ENCODE measurements at places on chromosomes 1 and 21.

- H3K4me1 ChIP-seq, result peaks cover 17% of the 10 kb centered on the region
- no peak for DNase-seq
- H3K4me3 ChIP-seq, result peak overlapping the region; percentile 83
- no peaks in the 10 kb centered on the region for H3K36me3 ChIP-seq
- no peak overlapping the region for H3K27ac ChIP-seq
These were observed 1.4 kb downstream of the LHX4 start for GRCh38 chr1:180231506-180231921.

- no peak overlapping the region for H3K27ac ChIP-seq
- DNase-seq, result no peak
- peaks cover 4% of the 10 kb centered on the region for H3K36me3 ChIP-seq
- H3K27me3 ChIP-seq, result peaks cover 2% of the 10 kb centered on the region
- no peak overlapping the region for H3K4me3 ChIP-seq
These were observed 693.7 kb downstream of the MATN1 start for GRCh38 chr1:30029677-30030076.

DNA sequence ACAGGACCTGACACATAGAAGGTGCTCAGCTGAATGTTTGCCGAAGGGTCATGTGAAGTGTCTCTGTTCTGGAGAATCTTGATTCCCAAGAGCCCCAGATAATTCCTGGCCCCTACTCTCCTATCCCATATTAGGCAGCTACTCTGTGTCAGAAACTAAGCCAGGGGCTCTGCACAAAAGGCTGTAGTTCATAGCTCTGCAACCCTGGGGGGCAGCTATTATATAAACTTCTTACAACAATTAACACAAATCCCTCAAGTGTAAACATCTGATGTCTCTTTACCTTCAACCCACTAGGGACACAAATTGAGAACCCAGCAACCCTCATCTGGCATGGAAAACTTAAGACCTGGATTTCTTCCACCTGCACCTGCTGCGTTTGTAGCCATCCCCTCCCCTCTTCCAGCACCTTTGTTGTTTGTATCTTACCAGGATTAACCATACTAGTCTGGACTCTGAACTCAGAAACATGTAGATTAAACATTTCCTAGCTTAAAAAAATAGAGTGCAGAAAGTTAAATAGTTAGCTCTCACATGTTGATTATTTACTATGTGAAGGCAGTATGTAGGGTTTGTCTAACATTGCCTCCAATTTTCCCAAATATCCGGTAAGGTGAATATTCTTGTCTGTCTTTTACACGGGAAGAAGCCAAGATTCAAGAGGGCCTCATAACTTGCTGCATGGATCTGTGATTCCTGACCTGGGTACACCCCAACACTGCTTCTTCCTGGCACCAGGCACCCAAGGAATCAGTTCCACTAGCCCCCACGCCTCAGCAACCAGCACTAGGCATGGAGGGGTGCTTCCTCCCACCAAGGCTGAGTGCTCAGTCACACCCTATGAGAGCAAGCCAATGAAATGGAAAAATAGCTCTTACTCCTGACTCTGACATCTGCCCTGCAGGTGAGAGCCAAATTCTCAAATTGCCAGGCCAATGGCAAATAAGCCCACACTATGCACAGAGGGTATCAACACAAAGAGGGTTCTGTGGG is 220.7 kb upstream of the HOOK1 start:
- no peaks in the 10 kb centered on the region for H3K4me1 ChIP-seq
- no peak overlapping the region for H3K27ac ChIP-seq
- no peak for DNase-seq
- H3K4me3 ChIP-seq, result no peak overlapping the region
- H3K36me3 ChIP-seq, result no peaks in the 10 kb centered on the region

- no peak overlapping the region for H3K27ac ChIP-seq
- H3K27me3 ChIP-seq, result no peaks in the 10 kb centered on the region
- no peaks in the 10 kb centered on the region for H3K4me1 ChIP-seq
- peaks cover 7% of the 10 kb centered on the region for H3K36me3 ChIP-seq
- no peak for DNase-seq
These were observed 29.5 kb downstream of the PIK3R3 start for GRCh38 chr1:46102769-46103476.

DNA sequence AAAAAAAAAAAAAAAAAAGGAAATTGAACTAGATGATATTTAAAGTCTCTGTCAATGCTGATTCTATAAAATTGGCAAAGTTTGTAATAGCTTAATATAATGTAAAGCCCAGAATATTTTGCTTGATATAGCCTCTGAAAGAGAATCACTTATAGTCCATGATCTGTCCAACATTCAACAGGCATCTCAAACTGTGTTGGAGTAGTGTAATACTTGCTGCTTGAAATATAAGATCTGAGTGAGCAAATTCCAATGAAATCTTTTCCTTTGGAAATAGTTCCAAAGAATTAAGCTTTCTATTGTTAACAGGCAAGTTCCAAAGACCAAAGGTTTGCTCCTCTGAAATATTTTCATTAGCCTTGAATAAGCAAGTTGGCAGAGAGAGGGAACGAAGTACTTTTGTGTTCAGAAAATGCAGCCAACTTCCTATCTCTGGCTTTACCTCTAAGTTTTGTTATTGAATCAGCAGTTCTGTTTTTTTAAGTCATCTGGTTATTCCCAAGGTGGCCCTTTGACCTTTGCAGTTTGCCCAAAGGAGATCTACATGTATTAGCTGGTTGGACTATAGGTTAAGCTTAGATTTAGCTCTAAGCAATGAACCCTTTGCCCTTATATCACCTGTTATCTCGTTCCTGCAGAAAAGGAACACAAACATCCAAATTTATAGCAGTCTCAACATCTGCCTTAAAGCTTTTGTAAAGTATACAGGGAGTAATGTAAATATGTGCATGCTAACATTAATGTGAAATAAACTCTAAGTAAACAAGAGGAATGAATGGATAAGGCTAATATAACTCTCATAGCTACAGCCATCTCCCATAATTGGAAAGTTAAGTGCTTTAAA is 24.4 kb upstream of the CEP350 start:
- no peaks in the 10 kb centered on the region for H3K4me1 ChIP-seq
- no peaks in the 10 kb centered on the region for H3K27me3 ChIP-seq
- H3K4me3 ChIP-seq, result no peak overlapping the region
- H3K27ac ChIP-seq, result no peak overlapping the region
- no peak for DNase-seq

GRCh38 chr1:20224546-20224945 is 38.2 kb upstream of the PLA2G2C start:
- H3K27me3 ChIP-seq, result peaks cover 5% of the 10 kb centered on the region
- no peak overlapping the region for H3K4me3 ChIP-seq
- H3K36me3 ChIP-seq, result no peaks in the 10 kb centered on the region
- no peak overlapping the region for H3K27ac ChIP-seq
- peaks cover 8% of the 10 kb centered on the region for H3K4me1 ChIP-seq

GRCh38 chr1:25553749-25554429 is 10.5 kb downstream of the LDLRAP1 start:
- H3K4me1 ChIP-seq, result peaks cover 13% of the 10 kb centered on the region
- no peaks in the 10 kb centered on the region for H3K36me3 ChIP-seq
- H3K4me3 ChIP-seq, result no peak overlapping the region
- no peak for DNase-seq

DNA sequence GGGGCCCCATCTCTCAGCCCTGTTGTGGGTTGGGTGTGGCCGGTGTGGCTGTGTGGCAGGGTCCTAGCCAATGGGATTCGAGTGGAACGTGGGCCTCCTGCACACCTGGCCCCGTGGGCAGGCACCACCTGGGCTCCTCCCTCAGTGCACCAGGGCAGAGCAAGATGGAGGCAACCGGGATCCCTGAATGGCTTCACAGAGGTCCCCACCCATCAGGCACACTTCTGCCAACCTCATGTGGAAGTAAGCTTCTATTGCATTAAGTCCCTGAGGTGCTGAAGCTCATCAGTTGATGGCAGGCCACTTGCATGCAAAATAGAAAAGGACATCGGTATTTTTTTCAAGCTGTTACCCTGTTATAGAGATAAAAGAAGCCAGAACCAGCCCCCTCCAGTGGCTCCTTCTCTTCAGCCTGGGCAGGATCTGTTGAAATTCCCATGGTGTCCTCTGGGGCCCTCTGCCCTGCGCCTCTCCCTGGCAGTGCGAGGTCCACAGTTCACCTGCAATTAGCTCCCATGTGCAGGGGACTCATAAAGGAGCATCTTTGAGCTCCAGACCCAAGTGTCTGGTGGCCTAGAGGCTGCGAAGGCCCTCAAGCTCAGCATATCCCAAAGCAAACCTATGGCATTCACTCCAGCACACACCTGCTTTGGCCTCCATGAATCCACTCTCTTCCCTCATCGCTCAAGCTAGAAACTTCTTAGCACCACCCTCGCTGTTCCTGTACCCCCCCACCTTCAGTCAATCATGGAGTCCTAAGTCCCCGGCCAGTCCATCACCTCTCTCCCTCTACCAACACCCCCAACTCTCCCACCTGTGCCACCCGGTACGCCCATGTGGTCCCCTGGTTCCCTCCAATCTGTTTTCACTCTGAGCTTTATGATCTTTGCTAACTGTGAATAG is 2.1 kb upstream of the SLC45A1 start:
- H3K4me3 ChIP-seq, result no peak overlapping the region
- H3K27me3 ChIP-seq, result peaks cover 11% of the 10 kb centered on the region
- no peaks in the 10 kb centered on the region for H3K36me3 ChIP-seq
- H3K4me1 ChIP-seq, result peaks cover 6% of the 10 kb centered on the region
- no peak overlapping the region for H3K27ac ChIP-seq

DNA sequence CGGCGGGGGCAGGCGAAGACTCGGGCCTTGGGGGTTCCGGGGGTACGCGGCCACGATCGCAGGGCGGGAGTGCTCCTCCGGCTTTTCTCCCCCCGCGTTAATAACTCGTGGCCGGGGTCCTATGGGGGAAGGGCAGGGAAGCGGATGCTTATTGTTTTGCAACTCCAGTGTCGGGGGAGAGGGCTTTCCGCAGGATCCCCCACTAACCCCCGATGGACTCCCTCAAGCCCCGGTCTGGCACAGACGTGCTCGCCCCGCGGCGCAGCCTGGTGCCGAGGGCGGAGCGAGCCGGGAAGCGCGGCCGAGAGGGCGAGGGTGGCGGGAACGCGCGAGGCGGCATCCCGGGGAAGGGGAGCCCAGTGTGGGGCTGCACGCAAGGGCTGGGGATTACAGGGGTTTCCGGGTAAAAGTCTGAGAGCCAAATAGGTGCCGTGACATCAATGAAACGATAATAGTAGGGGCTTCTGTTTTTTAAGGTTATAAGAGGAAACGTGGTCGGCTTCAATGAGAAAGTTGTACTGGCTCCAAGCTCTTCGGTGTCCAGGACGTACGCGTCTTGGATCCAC is 772 bp downstream of the UCK2 start:
- peaks cover 14% of the 10 kb centered on the region for H3K4me1 ChIP-seq
- H3K4me3 ChIP-seq, result peak overlapping the region; percentile 97
- peaks cover 15% of the 10 kb centered on the region for H3K27me3 ChIP-seq
- DNase-seq, result peak; percentile 66

GRCh38 chr1:88608139-88608943 is 75.7 kb upstream of the PKN2 start:
- DNase-seq, result no peak
- no peak overlapping the region for H3K4me3 ChIP-seq
- H3K36me3 ChIP-seq, result no peaks in the 10 kb centered on the region
- no peaks in the 10 kb centered on the region for H3K27me3 ChIP-seq
- H3K4me1 ChIP-seq, result no peaks in the 10 kb centered on the region

DNA sequence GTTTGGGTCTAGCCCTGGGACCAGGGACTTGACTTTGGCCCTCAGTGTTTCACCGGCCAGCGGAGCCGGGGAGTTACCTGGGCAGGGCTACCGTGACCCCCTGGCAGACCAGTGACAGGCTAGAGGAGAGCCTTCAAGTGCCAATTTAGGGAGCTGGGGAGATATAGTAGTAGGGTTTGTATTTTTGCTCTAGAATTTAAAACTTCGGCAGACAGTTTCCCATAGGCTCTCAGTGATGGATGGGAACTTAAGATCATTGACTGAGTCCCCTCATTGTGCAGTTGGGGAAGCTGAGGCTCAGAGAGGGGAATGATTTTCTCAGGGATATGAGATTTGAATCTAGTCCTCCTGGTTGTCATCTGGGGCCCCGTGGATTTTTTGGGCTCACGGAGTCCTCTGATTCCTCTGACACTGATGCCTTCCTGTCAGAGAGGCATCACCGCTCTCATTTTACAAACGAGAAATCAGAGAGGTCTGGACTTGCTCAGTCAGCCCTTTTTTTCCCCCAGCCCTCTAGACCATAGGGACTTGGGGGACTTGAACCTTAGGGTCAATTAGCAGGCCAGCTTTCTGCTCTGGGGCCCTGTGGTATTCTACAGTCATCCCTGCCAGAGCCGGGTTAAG is 58.3 kb upstream of the ACOT11 start:
- peak overlapping the region; percentile 17 for H3K27ac ChIP-seq
- peaks cover 33% of the 10 kb centered on the region for H3K4me1 ChIP-seq
- H3K4me3 ChIP-seq, result peak overlapping the region; percentile 56
- H3K36me3 ChIP-seq, result no peaks in the 10 kb centered on the region
- H3K27me3 ChIP-seq, result peaks cover 6% of the 10 kb centered on the region

DNA sequence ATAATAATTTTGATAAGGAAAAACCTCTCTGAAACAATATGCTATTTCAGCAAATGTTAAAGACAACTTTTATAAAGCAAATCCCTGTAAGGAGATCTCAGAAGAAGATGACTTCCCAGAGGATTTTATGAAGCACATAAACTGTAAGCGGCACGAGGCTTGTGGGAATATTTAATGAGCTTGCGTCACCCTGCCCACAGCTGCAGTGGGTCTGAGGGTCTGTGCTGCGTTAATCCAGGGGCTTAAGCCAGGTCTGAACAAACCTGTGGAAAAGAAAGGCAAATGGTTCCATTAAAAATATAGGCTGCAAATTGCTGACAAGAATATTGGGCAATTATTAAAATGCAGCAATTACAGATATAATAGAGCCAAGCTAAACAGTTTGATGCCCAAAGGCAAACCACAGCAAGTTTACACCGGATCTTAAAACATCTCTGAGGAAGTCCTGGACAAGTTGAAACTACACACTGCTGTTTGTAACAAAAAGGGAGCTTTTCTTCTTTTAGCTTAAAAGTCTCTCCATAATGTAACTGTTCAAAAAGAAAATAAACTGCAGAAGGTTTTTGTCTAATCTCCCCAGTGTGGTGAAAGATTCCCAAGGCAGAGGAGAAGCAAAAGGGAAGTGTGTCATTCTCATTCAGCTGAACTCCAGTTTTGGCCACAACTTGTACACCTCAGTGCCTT is 21.8 kb downstream of the TGFBR3 start:
- H3K27me3 ChIP-seq, result no peaks in the 10 kb centered on the region
- no peaks in the 10 kb centered on the region for H3K4me1 ChIP-seq
- no peak overlapping the region for H3K4me3 ChIP-seq

Data from glutamatergic neuron (in vitro differentiated cells).